ENCODE measurements at places on chromosomes 6 and 20.

DNA sequence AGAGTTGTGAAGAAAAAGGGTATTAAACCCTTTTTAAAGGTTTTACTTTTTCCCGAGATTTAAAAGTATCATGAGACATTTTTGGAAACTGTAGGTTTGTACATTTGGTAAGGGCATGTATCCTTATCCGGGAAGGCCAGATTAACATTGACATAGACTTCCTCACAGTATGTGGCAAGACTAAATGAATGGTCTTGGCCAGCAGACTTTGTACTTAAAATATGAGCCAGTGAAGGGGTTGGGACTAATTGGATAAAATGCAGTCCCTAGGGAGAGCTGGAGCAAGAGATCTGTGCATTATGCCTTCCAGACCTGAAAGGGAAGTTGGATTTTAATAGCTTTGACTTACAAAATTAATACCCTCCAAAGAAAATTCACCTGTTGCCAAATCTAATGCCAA, 60.4 kb upstream of the CCN2 start:
- DNase-seq, result no peak

DNA sequence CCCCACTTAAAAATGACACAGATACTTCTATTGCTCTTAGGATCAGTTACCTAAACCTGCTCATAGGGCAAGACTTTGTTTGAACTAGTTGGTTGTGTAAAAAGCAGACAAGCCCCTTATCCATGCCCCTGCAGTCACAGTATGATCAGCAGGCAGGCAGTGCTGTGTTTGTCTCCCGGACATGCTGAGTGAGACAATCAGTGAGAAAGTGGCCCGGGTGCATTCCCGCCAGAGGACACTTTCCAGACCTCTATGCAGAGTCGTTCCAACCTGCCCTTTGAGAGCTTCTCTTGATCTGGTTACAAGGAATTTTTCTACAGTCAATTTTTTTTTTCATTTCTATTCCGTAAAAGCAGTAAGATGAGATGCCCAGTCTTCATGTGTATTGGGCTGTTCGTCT, 6.2 kb downstream of the LSM14B start:
- DNase-seq, result no peak

DNA sequence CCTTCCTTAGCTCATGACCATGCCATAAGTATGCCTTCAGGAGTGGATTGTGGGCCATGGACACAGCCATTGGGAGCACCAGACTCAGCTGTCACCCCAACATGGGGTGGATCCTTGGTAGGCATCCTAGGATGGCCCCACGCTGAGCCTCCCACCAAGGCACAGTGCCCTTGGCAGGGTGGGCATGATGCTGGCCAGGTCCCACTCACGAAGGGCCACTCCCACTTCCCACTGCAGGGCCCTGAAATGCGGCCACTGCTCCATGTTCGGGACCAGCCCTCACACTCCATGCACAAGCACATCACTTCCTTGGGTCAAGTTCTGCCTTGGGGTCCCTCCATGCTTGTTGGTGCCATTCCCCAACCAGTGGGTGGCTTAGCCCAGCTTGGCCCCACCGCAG, 12.9 kb upstream of the FUT9 start:
- DNase-seq, result peak; percentile 27

DNA sequence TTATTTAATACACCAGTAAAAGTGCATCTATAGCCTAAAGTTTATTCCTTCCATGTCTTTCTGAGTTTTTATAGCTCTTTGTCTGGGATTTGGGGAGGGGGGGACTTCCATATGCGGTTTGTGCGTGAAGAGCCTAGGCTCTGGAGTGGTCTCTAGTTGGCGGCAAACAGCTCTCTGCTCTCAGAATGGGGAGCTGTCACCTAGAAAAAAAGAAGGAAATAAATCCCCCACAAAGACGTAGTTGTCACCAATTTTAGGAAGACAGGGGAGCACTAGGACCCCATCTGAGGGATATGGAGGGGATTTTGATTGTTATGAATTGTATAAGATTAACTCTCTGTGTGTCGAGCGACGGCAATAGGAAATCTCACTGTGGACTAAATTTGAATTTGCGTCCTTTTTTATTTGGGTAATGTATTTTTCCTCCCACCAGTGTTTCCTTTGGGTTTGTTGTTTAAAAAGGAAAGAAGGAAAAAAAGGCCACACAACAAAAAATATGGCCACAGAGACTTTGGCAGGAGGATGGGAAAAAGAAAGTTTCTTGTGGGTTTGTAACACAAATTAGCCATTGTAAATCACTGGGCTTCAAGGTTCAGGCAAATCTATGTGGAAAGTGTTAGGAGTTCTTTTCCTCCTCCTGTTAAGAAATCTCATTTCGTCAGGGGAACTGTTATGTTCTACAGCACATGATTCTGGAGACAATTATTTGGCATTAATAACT, 7.4 kb downstream of the POU3F2 start:
- DNase-seq, result no peak

GRCh38 chr6:50819904-50820868, 1.5 kb downstream of the TFAP2B start:
- DNase-seq, result no peak

GRCh38 chr20:57473246-57474048, 51.5 kb downstream of the CTCFL start:
- peak; percentile 73 for DNase-seq

- DNase-seq, result no peak
These were observed 168.3 kb upstream of the THEMIS start for GRCh38 chr6:128069188-128069587.

GRCh38 chr6:119079283-119079809, 882 bp upstream of the FAM184A start:
- DNase-seq, result no peak

DNA sequence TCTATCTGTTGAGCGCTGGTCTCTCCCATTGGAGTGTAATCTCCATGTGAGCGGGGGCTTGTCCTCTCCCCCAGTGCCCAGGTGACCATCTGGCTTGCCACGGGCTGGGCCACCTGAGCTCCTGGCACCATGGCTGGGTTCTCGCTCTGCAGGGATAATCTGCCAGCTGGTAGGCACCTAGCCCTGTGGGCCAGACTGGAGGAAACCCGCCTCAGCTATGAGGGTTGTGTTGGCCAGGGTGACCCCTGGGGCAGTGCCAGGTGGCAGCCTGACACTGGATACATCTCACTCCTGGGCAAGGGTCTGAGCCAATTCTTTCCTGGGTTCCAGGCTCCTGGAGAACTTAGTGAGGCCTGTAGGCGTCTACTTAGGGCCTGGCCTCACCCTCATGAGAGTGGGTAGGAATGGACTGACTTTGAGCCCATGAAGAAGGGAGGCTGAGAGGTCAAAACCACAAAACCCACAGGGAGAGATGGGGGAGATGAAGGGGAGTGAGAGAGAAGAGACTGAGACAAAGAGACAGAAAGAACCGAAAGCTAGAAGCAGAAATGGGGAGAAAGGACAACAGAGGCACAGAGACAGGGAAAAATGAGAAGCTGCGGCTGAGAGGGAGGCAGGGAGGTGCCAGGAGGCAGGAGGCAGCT, 5.8 kb upstream of the SLC52A3 start:
- no peak for DNase-seq

DNA sequence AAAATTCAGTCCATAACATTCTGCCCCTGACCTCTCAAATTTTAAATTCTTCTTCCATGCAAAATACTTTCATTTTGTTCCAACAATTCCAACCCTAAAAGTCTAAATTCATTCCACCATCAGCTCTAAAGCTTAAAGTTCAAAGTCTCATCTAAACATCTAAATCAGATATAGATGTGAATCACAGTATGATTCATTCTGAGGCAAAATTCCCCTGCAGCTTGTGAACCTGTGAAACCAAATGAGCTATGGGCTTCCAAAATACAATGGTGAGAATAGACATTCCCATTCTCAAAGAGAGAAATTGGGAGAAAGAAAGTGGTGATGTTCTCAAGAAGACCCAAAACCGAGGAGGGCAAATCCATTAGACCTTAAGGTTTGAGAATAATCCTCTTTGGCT, 309.8 kb downstream of the HIVEP2 start:
- no peak for DNase-seq

- no peak for DNase-seq
These were observed 6.9 kb downstream of the GRM4 start for GRCh38 chr6:34138914-34139510.

- no peak for DNase-seq
These were observed 63.6 kb downstream of the IPCEF1 start for GRCh38 chr6:154292855-154293519.

- DNase-seq, result no peak
These were observed 3.9 kb upstream of the INSM1 start for GRCh38 chr20:20363799-20364592.

DNA sequence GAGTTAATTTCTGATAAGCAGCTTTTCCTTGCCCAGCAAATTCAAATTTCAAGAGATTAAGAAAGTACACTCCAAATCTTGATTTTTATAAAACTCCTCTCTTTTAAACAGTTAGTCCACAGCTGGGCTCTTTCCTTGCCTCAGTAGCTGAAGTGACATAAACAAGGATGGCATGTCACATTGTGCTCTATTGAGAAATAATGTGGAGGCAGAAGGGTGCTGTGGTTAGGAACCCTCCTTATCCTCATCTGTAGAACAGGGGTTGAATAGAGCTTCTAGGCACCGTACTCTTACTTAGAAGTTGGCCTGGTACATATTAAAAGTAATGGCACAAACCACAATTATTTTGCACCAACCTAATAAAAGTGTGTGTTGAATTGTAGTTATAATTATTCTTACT, 70.3 kb downstream of the RSPO3 start:
- DNase-seq, result no peak

DNA sequence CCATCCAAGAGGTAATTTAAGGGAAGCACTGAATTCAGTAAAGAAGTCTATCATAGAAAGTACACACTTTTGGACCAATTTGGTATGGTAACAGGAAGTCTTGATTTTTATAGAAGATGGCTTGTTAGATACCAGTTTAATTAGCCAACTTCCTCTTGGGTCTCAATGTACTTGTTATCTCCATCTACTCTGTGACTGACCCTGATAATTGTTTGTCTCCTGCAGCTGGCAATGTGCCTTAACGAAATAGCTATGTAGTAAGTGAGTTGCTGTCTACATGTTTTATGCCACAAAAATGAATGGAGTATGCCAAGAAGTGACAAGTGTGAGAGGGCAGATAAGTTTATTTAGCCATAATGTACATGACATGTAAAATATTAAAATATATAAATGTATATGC, 410.5 kb upstream of the MAN1A1 start:
- DNase-seq, result no peak

GRCh38 chr20:2748551-2749342, 51.7 kb downstream of the CPXM1 start:
- DNase-seq, result peak; percentile 35

DNA sequence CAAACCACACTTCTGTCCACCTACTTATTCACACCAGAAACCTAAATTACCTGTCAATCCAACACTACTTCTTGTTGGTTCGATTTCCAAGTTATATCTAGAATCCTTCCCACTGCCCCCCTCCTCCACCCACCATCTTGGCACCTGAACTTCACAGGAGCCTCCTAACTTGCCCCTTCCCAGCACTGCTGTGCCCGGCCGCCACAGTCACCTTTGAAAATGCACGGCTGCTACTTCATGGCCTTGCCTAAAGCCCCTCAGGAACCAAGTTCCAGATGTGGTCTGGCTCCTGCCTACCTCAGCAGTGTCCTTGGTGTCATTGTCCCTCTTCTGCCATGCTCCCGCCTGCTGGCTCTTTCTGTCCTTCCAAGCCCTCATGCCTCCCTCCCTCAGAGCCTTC, 31.2 kb downstream of the PKIG start:
- DNase-seq, result no peak

DNA sequence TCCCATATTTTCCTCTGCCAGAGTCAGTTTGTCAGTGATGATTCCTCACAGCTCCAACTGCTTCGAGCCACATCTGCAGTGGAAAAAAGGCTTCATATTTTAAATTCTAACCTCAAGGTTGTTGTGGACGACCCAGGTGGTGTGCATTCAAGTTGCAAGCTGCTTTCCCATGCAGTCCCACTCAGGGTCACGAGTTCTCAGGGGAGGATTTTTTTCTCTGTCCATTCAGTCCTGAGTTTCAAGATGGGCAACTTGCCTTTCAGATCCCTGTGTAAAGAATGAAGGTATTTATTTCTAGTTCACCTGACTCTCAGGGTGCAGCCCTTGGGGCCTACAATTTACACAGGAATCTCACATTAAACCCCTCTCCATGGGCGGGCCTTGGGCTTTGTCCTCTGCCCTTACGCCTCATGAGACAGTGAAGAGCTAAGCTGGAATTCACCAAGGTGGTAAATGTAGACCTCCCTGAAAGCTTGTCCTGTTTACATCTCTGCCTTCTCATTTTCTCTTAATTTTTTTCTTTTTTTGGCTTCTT, 65.9 kb downstream of the TPD52L1 start:
- no peak for DNase-seq

All from left lobe of liver (tissue), 2 donors.